ENCODE measurements at places on chromosomes 6 and 20.

DNA sequence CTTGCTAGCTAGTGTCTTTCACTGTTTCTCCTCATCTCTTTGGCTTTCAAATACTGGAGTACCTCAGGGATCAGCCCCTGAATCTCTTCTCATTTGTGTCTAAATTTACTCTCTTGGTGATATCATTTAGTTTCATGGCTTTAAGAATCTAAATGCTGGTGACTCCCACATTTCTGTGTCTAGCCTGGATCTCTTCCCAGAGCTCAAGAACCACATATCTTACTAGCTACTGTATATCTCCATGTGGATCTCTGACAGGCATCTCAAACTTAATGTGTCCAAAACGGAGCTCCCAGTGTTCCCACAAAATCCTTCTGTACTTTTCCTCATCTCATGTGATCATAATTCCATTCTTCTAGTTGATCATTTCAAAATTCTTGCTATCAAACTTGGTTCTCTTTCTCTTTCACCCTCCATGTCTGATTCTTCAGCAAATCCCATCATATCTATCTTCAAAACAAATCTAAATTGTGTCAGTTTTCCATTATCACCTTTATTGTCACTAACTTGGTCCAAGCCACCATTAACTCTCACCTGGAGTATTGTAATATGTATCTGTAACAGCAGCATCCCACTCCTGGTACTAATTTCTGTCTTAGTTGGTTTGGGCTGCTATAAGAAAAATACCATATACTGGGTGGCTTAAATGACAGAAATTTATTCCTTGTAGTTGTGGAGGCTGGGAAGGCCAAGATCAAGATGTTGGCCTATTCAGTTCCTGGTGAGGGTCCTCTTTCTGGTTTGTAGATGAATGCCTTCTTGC is 45.9 kb downstream of the CCDC170 start:
- no peak for DNase-seq

DNA sequence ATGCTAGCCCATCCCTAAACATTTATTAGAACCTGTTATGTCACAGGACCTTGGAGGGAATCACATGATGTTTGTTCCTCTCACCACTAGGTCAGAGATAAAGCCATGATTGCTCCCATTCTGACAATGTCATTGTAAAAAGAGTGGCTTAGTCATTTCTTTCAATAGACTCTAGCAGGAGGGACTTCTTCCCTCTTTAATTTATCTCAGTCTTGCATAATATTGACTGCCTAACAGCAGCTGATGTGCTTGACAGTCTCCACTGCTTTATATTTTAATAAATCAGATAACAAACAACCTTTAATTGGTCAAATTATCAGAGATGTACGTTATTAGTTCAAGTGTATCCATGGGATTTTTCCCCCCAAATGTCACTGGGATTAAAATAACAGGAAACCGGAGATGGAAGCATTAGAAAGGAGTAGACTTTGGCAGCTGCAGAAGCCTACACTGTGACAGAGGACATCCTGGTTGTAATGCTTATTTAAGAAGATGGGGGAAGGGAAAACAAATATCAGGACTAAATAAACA is 39.6 kb downstream of the LAMA4 start:
- DNase-seq: no peak

GRCh38 chr6:79494841-79495240 is 42.4 kb downstream of the LCA5 start:
- DNase-seq: no peak

- no peak for DNase-seq
Observed at GRCh38 chr6:56230976-56231566, 16.3 kb downstream of the COL21A1 start.

- no peak for DNase-seq
Observed at GRCh38 chr6:109766167-109766566, 75.1 kb downstream of the FIG4 start.

GRCh38 chr20:45340236-45340847 is 7.9 kb downstream of the SDC4 start:
- no peak for DNase-seq

GRCh38 chr20:38799203-38799602 is 6.3 kb upstream of the PPP1R16B start:
- no peak for DNase-seq

DNA sequence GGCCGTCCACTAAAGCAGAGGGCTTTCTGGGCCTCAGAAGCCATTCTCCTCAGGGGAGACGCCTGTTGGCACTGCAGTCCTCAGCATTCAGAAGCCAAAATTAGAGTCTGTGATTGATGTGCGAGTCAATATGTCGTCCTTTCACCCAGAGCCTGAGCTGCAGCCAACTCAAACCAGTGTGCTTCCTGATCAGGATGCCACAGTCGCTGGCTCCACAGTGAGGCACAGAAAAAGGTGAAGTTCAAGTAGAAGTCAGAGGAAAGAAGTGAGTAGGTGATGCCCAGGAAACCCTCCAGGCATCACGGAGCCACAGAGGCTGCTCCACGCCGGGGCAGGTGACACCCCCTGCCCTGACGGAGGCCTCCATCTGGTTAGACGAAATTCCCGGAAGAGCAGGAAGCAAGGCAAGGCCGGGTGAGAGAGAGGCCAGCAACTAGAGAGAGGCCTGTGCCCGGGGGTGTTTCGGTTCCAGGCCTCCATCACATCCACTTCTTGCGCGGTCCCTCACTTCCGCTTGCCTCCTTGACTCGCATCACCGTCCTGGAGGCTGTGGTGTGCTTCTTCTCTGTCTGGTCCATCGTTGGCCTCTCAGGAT is 177.7 kb upstream of the SNX9 start:
- DNase-seq: no peak

All from stimulated activated CD8-positive, alpha-beta memory T cell treated with anti-CD3 and anti-CD28 coated beads, Interleukin-12 subunit alpha, Interleukin-12 subunit beta, amount 100 ng/mL, for 4 hours (primary cell).